ENCODE measurements at places on chromosomes 16 and 17.

DNA sequence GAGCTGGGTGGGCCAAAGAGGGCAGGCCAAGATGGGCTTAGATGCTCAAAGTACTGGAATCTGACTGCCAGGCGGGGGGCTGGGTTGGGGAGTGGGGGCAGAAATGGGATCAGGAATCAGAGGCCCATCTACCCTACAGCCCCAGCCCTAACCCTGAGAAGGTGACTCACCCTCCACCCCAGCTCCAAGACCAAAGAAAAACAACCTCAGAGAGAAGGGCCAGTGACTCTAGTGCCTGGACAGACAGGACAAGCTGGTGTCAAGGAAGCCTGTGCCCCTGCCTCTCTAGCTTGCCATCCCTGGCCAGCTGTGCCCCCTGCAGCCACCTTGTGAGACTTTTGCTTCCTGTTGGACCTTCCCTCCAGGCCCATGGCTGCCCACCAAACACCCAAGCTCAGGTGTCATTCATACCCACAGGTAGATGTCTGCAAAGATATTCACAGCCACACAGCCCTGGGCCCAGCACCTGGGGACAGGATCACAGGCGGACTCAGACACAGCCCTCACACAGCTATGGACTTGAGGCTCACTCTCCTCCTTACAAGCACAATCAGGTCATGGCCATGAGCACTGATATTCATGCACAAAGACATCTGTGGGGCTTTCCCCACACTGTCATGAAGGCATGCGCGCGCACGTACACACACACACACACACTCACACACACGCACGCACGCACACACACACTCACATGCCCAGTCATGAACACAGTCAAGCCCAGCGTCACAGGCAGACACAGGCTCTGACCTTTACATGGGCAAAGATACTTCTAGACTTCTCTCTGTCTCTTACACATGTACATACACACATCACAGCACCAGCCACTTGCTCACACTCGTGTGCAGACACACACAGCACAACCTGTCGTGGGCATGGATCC is 2.8 kb downstream of the WNT3 start:
- no peak for DNase-seq

DNA sequence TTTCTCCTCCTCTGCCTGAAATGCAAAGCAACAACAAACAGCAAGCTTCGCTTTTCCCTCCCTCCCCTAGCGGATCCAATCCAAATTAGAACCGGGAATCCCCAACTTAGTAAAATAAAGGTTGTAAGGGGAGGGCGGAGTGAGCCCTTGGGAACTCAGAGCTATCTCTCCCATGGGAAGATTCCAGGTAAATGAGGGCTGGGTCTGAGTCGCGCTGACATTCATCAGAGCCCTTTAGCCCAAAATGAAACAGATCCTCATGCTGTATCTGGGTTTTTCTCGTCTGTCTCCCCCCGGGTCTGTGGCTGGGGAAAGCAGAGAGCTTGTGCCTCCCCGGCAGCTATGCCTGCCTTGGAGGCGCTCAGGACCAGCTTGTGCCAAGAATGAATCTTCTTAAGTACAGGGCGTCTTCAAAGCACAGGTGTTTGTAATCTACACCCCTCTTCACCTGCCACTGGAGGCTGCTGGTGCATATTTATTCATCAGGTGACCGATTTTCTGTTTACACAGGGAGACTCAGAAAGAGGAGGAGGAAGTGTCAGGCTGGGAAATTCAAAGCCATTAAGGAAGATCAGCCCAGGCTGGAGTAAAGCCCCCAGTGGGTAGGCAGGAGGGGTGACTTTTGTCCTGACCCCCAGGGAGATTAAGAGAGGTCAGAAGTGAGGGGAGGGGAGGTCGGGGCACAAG is 55.0 kb upstream of the GSE1 start:
- DNase-seq: no peak

DNA sequence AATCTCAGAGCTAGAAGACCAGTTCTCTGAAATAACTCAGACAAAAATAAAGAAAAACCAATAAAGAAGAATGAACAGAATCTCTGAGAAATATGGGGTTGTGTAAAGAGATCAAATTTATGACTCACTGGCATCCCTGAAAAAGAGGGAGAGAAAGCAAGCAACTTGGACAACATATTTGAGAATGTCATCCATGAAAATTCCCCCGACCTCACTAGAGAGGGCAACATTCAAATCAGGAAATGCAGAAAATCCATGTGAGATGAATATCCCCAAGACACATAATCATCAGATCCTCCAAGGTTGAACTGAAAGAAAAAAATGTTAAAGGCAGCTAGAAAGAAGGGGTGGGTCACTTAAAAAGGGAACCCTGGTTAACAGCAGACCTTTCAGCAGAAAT is 32.1 kb downstream of the TANC2 start:
- DNase-seq: no peak

DNA sequence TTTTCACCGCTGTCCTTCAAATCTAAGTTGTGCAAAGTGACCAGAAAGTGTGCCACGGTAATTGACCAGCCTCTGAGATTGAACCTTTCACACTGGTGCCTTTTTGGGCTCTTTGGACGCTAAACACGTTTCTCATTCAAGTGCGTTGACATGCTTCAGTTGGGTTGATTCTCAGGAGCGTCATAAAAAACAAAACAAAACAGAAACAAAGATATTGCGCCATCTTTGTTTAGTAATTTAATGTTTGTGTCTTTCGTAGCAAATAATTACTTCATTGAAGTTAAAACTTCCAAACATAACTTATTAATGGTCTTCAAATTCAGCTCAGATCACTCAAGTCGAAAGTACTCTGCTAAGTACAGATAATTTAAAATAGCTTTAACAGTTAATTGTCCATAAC is 80.2 kb downstream of the OR1D5 start:
- no peak for DNase-seq

DNA sequence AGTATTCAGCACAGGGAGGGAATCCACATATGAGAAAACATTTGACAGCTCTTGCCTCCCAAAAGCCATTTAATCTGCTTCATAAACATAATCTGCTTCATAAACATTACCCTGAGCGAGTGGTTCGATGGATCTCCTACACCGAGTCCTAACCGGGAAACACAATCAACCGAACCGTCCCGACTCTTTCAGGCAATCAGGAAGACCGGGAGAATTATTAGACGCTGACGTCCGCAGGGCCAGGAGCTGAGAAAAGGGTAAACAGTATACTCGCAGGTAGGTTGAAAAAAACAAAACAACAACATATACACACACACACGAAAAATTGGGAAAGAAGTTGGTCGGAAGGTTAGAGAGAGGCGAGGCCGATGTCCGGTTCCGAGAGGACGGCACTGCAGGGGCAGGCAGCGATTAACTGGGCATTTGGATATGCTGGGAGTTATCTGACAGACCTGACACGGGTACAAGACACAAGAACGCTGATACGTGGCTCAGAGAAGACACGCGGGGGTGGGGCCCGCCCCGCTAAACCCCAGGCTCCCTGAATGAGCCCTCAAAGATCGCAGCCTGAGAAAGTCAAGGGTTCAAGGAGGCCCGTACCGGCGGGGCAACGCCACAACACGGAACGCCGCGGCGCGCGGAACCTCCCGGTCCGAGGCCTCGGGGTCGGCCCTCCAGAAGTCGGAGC is 585 bp downstream of the AP1G1 start:
- DNase-seq: no peak

GRCh38 chr17:37322826-37323561 is 52.8 kb upstream of the C17orf78 start:
- no peak for DNase-seq

DNA sequence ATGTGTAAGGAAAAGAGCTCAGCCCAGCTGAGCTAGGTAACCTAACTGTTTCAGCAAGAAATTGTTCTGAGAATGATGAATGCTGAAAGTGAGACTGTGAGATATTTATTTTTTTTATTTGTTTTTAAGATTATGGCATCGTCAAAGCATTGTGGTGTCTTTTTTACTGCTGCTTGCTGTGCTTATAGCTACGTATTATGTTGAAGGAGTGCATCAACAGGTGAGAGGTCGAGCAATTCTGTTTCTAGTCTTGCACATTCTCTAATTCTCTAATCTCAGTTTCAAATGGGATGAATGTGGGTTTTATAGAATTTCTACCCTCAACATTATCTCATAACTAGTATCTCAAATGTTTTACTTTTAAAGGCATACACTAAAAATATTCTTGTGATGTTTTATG is 29.9 kb downstream of the VMP1 start:
- DNase-seq: no peak
